ENCODE measurements at places on chromosomes 2 and 18.
A peak's percentile ranks its signal among the peaks of the same experiment; 100 is the strongest.

DNA sequence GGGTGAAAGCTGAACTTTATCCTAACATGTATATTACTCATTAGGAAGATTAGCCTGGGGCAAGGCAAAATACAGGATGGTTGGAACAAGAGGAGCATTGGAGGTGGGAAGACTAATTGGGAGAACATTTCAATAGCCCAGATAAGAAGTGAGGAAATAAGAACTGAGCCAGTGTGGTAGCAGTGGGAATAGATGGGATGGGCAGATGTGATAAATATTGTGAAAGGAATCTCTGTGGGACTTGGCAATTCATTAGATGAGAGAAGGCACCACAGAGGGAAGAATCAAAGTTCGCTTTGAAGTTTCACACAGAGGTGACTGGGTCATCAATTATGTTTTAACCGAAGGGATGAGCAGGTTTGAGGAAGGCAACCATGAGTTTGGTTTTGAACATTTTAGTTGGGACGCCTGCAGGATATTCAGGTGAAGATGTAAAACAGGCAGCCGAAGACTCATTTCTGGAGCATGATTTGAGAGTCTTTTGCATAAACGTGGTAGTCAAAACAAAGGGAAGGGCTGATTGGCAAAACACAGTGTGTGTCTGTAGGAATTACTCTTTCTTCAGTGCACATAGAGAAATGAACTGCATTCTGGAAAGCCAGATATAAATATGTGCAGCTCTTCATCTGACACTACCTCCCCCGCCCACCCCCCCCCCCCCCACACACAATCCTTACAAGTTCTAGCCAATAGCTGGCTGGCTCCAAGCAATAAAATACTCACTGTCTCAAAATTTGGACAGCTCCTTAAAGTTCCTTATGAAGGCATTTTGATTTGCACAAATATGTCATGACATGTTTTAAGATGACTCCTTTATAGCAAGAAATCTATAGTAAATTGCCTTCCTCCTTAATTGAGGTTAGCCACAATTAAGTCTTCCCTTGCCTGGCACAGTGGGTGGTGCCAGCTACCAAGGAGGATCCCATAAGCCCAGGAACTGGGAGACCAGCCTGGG, 1.9 kb upstream of the SLC1A4 start:
- DNase-seq = no peak

DNA sequence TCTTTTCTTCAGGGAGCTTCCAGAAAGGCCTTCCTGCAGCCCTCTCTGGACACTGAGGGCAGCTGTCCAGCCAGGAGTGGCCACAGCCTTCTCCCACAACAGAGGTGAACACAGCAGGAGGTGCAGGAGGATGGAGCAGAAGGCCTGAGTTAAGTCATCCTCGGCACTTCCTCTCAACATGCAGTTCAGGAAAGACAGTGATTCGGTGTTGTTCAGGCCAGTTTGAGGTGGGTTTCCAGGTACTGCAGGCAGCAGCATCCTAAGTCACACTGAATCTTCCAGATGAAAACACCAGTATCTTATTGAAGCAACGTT, 225.3 kb upstream of the PXDN start:
- no peak for DNase-seq

DNA sequence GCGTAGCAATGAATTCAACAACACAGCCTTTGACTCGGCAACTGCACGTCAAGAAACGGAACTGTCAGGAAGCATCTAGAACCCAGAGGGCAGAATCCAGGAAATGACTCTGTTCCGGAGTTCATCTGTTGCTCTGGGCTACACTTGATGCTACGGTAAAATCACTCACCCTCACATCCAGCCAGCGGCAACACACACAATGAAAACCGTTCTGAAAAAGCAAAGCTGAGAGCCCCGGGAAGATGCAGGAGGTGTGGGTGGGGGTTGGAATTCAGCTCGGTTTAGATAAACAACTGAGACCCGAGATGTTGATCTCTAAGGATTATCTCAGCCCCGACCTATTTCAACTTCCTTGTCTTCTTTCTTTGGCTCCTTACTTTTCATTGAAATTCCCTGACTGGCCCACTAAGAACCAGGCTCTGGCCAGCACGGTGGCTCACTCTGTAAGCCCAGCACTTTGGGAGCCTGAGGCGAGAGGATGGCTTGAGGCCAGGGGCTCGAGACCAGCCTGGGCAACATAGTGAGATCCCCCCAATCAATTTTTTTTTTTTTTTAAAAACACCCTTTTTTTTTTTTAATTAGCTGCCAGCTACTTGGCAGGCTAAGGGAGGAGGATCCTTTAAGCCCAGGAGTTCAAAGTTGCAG, 13.3 kb upstream of the RAB17 start:
- peak; percentile 87 for DNase-seq

DNA sequence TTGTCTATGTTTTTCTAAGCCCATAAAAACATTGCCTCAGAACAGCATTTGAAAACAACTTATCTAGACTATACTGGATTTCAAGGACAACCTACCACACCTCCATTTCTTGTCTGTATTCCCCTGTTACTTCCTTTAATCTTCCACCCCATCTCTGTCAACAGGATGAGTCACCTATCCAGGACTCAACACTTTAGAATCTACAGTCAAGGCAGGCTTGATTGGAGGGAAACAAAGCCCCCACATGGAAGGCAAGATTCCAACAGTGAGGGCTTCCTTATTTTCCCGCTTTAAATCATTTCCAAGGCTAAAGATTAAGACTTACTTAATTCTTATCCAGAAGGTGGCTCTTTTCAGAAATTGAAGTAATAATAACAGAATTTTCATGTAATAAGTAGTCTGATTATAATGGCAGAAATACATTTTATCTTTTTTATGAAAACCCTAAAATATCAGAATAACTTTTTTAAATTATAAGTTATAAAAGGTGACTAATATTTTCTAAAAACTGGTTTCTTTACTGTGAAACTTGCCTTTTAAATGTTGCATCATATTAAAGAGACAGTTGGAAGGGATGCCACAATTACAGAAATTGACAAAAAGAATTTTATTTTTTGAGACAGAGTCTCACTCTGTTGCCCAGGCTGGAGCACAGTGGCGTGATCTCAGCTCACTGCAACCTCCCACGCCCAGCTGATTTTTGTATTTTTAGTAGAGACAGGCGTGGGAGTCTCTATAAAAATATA, 138.7 kb upstream of the CCDC150 start:
- DNase-seq = no peak

- no peak for DNase-seq
These were observed 58.6 kb upstream of the DOCK10 start for GRCh38 chr2:225100856-225101294.

DNA sequence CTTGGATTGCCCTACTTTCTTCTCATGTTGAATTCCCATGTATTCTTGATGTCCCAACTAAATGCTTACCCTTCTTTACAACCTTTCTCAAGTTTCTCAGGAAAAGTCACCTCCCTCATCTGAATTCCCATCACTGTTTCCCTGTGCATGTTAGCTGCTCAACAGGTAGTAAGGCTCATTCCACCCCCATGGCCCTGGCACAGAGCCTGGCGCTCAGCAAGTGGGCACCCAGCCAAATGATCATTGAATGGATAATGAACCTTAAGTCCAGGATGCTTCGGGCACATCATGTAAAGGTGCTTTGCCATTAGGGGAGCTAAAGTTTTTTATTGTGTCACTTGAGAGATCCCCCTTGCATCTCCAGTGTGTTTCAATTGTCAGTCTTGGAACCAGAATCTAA, 124.0 kb downstream of the PKP4 start:
- DNase-seq = no peak

- DNase-seq = peak; percentile 92
These were observed 5.5 kb downstream of the TMBIM1 start for GRCh38 chr2:218286570-218287459.

- DNase-seq = no peak
These were observed 44.8 kb upstream of the C2orf15 start for GRCh38 chr2:99096728-99097127.

DNA sequence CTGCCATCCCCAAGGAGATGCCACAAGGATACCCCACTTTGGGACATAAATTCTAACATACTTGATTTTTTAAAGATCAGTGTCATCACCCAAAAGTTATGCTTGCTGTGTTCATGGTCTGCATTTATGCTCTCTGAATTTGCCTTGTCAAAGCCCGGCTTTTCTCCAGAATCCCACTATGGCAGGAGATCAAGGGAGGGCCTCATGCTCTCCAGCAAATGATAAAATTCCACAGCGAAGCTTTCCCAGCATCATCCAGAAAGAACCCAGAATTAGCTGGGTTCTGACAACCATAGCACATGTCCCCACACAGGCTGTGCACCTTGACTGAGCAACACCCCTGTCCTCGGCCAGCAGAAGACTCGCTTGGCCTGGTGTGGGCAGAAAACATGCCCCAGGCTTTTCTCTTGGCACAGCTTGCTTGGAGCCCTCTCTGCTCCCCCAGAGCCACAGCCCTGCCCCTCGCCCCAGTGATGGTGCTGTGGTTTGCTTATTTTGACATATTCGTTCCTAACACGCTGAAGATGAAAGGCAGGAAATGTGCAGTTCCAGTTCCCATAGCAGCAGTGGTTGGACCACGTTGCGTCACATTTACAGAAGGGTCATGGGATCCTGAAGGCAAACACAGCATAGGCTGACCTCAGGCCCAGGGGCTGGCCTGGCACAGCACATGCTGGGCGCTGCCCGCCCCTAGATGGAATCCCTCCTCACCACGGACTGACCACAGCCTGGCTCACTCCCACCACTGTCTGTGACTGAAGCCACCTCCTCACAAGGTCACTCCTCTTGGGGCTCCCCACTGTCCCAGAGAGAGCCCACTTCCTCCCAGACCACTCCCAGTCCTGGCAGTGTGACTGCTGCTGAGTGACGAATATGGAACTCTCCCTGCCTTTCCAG, 14.1 kb upstream of the CHRNA1 start:
- peak; percentile 85 for DNase-seq

GRCh38 chr2:178280244-178280852, 86.0 kb downstream of the OSBPL6 start:
- peak; percentile 54 for DNase-seq

- no peak for DNase-seq
These were observed 40.2 kb downstream of the ONECUT2 start for GRCh38 chr18:57475408-57475807.

GRCh38 chr2:121134728-121135127, 150.3 kb downstream of the TFCP2L1 start:
- DNase-seq = no peak

GRCh38 chr2:110770959-110771431, 38.6 kb downstream of the ACOXL start:
- no peak for DNase-seq

GRCh38 chr2:11527001-11527400, 6.8 kb upstream of the GREB1 start:
- DNase-seq = no peak

- no peak for DNase-seq
These were observed 79.5 kb upstream of the ALPP start for GRCh38 chr2:232299084-232299483.

DNA sequence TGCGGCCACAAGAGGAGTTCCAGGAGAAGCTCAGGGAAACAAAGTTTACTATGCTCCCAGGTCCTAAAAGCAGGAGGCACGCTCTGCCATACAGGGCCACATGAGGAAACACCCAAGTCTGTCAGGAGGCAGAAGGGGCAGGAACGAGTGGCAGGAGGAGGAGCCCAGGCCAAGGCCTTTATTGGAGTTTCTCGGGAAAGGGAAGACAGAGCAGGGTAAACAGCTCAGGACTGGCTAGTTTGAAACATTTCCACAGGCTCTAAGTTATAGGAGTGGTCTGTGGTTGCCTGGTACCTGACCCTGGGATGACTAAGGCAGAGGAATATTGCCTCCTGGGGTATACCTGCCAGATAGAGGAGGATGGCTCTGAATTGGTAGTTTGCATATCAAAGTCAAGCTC, 3.7 kb upstream of the ZNF638 start:
- no peak for DNase-seq

DNA sequence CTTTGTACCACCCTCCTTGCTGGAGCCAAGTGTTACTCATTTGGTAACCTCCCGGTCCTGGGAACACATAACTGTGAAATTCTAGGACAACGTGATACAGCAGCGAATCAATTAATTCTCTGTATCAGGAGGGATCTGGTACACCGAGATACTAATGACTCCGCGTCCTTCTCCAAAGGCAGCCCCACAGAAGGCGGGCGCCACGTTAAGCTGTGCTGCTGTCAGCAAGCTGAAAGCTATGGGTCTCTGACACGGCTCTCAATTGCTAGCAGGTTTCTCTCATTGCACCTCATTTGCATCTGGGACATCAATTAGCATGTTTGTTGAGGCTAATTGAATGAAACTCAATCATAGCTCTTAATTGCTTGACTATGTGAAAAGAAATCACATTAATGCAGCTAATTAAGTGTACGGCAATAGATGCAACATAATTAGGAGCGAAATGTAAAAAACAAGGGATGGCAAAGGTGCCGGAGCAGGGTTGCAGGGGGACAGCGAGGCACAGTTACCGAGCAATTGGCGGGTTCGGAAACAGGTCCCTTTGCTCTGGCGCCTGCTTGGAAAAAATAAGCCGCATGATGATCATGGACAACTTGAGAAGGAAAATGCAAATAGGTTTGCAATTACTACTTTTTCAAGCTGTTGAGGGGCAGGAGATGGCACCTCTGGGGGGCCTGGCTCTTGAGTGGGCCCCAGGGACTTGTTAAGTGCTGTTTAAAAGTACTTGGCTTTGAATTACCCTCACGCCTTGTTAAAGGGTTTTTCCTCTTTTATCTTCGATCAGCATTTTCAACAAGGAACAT, 264.2 kb downstream of the GBX2 start:
- DNase-seq = no peak

- no peak for DNase-seq
These were observed 98.9 kb upstream of the MAPRE2 start for GRCh38 chr18:34942276-34942675.

GRCh38 chr2:215356948-215357461, 45.1 kb downstream of the ATIC start:
- no peak for DNase-seq

GRCh38 chr2:208643145-208643544, 236.6 kb downstream of the PTH2R start:
- no peak for DNase-seq

GRCh38 chr18:79383388-79384056, 12.2 kb upstream of the NFATC1 start:
- DNase-seq = no peak

DNA sequence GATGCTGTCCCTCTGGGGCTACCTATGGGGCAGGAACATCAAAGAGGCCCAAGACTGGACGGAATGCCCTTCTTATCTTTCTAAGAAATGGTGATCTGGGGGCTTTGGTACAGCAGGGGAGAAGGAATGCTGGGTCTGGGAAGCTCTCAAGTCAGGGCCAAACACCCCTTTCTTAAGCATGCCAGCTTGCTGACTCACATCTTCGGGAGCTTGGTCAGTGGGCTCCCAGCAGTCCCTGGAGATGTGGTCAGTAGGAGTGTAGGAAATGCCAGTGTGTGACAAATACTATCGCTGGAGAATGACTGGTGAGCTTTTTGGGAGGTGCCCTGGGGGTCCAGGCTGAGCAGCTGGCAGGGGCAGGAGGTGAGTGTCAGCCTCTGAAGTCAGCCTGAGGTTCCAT, 105.0 kb upstream of the CDC42EP3 start:
- no peak for DNase-seq

All from CD4-positive, alpha-beta T cell treated with Interleukin-21 for 1 hour (primary cell).